Right renal pelvis (tissue), 4 donors: ENCODE measurements at places on chromosomes 6 and 20.

DNA sequence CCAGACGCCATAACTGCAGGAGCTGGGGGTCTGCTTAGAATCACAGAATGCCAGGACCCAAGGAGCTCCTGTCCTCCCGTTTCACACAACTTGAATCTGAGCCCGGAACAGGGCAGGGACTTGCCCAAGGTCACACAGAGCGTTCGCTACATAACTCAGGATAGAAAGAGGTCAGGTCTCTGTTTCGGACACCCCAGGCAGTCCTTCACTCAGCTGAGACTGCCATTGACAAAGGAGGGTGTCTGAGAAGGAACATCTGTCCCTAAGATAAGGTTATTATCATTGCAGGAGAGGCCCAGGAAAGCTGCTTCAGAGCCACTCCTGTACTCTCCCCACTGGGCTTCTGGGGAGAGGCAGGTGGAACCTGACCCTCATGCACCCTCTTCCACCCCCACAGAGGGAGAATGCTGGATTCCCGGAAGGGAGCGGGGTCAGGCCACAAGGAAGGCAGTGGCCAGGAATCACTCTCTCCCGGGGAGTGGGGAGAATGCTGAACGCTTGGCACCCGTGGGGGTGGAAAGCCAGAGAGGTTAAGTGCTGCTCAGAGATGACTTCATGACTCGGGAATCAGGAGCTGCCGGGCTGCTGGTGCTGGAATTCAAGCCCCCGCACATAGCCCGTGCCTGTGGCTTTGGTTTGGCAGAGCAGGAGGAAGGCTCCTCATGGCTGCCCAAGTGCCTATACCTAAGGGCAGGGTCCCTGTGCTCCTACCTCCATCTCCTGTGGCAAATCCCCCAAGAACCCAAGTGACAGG, 10.7 kb downstream of the SDC4 start:
- DNase-seq = no peak

GRCh38 chr6:34138914-34139510, 6.9 kb downstream of the GRM4 start:
- DNase-seq = no peak

GRCh38 chr6:122619309-122619708, 9.1 kb downstream of the PKIB start:
- DNase-seq = no peak

- no peak for DNase-seq
Measured at GRCh38 chr6:72724545-72724944, 102.7 kb downstream of the KCNQ5 start.

GRCh38 chr6:106802139-106802538, 172.4 kb downstream of the CD24 start:
- no peak for DNase-seq

DNA sequence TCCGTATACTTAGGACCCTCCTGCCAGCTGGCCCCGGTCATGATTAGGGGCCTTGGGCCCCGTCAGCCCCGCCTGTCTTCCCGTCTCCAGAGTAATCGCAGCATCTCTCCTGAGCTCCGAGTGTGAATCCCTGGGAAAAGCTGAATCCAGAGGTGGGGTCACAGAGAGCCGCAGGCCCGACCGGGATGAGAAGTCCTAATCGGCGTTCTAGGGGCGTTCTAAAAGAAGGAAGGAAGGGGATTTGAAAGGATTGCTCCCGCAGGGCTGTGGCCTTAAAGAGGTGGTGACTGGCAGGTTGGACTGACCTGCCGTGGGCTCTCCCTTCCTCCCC, 371 bp downstream of the HMGN4 start:
- peak; percentile 50 for DNase-seq

DNA sequence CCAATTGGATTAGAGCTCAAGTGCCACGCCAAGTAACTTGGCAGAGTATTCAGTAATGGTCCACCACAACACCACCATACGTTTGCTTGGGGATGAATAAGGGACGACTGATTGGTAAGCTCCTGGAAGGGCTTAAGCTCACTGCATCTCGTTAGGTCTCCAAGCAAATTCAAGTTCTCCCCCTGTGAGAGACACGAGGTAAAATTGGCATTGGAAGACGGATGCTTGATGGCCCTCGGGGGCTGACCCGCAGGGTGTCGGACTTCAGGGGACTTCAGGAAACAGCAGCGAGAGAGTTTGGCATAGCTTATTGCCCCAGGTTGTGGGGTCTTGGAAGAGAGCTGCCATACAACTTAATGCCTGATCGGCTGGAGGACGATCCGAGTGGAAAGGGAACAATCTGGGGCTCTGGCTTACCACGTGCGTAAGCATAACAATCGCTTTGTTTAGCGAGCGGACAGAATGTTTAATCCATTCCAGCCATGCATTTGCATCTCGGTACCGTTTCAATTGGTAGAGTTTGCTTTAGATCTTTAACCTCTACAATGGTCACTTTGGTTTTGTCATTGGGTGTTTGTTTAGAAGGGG, 4.8 kb upstream of the ZNFX1 start:
- DNase-seq = no peak

- no peak for DNase-seq
Measured at GRCh38 chr20:3190681-3191111, 13.8 kb downstream of the DDRGK1 start.
